Fibroblast of skin of right quadriceps (primary cell): ENCODE measurements at places on chromosomes 13 and 19.

DNA sequence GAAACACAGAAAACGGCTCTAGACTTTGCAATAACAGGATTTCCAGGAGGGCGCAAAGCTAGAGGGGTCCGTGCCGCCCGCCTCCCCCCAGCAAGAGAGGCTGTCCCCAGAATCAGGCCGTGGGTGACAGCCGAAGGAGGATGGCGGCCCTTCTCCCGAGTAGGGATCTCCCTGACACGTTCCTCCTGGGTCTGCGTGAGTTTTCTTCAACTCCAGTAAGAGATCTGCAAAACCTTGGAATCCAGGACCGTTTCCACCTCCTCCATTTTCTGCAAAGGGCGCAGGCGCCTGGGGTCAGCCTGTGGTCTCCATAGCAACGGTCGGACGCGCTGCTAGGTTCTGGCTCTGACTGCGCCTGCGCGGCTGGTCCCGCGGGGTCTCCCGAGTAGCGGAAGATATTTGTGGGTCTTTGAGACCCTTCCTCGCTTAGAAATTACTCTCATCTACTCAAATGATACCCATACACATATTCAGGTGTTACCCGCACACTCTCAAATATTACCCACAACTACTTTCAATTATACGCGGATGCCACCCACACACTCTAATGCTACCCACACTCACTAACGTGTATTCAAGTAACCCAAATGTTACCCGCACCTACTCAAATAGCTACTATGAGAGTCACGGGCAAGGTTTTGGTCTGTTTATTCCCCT lies 2.1 kb downstream of the PNMA8C start:
- peak; percentile 76 for DNase-seq

DNA sequence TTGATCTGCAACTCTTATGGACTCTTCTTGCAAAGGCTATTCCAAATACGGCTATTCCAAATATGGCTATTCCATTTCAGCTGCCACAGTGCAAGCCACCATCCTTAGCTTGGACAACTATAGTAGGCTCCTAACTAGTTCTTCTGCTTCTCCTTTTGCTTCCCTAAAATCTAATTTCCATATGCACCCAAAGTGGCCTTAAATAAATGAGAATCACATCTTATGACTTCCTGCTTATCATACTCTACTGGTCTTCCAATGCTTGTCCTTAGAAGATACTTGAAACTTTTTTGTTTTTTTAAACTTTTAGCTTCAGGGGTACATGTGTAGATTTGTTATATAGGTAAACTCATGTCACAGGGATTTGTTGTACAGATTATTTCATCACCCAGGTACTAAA lies 4.9 kb downstream of the UCHL3 start:
- no peak for DNase-seq

DNA sequence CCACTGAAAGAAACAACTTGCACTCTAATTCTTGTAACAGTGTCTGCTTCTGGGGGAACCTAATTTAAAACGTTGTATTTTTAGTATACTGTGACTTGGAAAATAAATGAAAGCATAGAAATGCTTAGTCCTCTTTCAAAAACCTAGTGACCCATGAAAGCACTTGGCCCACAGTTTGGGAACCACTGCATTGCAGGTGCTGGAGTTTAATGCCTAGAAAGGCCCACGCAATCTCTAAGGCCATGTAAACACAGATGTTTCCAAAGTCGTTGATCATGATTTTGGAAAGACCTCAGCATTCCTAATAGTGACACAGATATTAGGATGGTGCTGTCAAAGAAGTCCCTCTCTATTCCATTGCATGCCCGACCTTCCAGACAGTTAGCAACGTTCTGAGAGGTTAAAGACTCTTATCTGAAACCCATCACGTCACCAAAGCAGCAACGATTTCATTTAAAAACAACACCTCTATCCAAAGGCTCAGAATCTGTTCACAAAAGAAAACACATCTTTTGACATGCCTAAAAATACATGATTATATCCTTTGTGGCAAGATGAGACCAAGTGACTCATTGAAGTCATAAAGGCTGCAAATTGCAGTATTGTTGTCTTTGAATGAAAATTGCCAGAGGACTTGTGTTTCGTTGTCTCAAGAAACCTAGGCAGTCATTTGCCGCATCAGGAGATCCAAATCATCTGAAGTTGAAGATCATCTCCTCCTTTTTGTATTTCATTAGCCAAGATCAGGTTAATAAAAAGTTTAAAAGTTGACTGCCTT lies 328.0 kb upstream of the ZNF507 start:
- no peak for DNase-seq

GRCh38 chr13:109745702-109746101 lies 40.7 kb downstream of the IRS2 start:
- DNase-seq, result no peak

DNA sequence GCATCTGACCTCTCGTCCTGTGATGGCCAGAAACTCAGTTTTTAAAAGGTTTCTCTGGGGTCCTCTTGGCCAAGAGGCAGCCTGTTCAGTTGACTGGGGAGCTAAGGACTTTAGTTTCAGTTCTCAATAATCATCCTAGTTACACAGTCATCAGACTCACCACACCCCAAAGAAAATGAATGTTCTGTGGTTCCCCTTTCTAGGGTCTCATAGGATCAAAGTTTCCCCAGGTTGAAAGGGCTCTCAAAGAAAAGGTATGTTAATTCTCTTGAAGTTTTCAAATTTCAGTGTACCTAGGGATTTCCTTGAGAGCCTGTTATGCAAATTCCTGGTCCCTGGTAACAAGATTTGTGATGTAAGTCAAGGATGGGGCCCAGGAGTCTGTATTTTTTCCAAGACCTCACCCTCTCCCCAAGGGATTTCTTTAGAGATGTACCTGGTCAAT lies 94.9 kb downstream of the FAM216B start:
- DNase-seq, result no peak

GRCh38 chr13:100989392-100989791 lies 314.8 kb upstream of the TMTC4 start:
- DNase-seq, result no peak

- DNase-seq, result peak; percentile 53
Observed at GRCh38 chr13:46751811-46752635, 44.9 kb downstream of the ESD start.

DNA sequence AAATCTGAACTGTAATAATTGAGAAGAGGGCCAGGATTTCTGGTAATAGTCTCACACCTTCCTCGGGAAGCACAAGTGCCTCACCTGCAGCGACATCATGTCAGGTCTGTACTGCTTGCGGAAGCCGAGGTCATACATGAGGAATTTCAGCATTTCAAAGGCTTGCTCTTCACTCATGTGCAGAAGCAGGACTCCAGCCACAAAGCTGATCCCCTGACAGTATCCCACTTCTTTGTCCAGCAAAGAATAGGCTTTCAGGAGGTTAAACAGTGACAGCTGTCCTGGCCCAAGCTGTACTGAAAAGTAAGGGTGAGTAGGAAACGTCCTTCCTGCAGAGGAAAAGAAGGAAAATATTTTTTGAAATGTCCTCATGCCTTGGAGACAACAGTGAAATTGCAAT lies 182.7 kb downstream of the TBC1D4 start:
- no peak for DNase-seq

GRCh38 chr19:31146546-31147183 lies 202.6 kb downstream of the TSHZ3 start:
- DNase-seq, result peak; percentile 44

DNA sequence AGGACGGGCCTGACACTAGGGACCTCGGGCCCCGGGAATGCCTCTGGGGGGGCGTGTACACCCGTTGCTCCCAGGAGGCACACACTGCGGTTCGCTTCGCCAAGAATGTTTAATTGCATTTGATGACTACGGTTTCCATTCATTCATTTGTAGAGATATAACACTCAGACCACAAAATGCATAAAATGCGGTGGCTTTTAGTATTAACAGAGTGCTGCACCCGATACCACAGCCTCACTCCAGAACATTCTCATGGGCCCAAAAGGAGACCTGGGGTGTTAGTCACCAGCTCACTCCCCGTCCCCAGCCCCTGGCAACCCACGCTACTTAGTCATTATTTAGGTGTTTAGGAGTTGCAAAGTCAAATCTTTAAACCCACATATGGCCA lies 21.8 kb downstream of the HCN2 start:
- peak; percentile 99 for DNase-seq

DNA sequence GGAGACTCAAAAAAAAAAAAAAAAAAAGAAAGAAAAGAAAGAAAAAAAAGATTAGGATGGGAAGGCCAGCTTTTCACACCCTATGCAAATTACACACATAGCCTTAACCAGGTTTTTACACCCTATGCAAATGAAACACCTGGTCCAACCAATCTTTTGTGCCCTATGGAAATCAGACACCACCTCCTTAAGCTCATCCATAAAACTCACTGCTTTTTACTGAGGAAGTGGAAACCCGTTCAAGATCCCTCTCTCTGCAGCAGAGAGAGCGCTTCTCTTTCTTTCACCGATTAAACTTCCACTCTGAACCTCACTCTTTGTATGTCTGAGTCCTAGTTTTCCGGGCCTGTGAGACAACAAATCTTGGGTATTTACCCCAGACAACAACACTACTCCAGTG lies 25.3 kb upstream of the HOMER3 start:
- DNase-seq, result no peak

DNA sequence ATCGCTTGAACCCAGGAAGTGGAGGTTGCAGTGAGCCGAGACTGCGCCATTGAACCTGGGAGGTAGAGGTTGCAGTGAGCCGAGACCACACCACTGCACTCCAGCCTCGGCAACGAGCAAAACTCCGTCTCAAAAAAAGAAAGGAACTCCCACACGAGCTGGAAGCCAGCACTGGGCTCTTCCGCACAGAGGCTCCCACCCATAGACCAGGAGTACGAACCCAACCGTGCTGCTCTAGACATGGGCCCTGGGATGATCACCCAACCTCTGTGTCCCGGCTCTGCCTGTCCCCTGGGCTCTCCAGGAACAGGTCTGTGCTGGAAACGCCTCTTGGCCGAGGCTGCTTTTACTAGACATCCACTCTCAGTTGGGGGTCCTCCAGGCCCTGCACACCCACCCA lies 12.0 kb downstream of the DOT1L start:
- no peak for DNase-seq

DNA sequence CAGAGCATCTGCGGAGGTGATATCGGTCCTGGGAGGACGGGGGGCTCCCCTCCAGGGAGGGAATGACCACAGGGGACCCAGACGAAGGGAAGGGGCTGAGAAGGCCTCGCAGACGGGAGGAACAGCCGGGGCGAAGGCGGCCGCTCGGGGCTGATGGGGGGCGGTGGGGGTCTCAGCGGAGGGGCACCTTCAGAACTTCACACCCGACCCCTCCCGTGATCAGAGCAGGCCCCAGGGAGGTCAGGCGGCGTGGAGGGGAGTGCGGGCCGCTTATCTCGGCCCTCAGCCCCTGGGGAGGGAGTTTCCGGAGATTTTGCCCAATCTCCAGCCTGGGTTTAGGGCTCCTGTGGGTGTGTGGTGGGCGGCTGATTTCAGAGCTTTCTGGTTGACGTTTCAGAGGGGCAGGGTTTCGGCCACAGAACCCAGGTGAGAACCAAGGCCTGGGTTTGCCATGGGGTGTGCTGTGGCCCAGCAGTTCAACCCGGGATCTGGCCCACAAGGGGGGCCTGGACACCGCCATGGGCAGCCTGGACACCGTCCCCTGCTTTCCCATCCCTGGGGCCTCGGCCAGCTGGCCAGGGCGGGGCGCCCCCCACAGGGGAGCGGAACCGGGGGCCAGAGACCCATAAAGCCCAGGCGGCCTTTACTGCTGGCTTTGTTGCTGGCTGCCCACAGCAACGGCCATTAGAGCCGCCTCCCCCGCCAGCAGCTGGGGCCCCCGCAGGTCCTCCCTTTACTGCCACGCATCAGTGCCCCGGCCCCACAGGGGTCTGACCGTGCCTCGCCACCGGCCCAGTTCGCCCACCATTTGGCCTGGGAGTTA lies 29.0 kb downstream of the ARID3A start:
- no peak for DNase-seq

DNA sequence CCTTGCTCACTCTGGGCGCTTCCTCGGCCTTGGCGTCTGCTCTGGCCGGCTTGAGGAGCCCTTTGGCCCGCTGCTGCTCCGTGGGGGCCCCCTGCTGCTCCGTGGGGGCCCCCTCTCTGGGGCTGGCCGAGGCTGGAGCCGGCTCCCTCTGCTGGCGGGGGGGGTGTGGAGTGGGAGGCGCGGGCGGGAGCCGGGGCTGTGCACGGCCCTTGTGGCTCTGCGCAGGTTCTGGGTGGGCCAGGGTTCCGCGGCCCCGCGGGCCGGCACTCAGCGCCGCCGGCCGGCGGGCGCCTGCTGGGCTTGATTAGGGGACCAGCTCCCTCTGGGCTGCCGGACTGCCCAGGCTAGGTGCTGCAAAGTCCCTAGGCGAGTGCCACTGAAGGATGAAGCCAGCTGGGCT lies 436.2 kb downstream of the SLITRK6 start:
- DNase-seq, result no peak

DNA sequence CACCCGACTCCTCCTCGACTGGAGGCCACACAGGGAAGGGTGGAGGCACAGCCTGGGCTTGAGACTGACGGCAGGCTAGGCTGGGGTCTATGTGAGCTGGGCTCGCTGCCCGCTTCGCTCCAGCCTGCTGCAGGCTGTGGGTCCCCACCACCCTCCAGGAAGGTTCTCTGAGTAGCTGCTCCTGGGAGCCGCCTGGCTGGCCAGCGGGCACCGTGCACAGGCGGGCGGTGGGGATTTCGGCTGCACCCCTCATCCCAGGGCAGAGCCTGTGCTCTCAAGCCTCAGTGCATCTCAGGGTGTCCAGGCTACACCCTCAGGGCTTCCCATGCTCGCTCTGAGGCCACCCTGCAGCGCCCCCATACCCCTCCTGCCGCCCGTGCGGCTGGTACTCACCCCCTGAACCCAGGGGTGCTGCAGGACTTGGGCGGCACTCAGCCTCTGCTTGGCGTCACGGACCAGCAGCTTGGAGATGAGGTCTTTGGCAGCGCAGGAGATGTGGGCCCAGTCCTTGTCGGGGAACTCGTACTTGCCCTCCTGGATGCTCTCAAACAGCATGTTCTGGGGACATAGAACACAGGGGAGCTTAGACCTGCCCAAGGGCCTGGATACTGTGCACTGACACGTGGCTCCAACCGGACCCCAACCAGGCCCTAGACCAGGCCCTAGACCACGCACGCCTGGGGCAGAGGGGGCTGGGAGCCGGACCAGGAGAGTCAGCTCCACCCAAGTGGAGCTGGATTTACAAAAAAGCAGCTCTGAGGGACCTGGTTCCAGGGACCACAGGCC lies 10.2 kb downstream of the MKNK2 start:
- no peak for DNase-seq

GRCh38 chr19:32349724-32350470 lies 4.5 kb downstream of the ZNF507 start:
- no peak for DNase-seq

DNA sequence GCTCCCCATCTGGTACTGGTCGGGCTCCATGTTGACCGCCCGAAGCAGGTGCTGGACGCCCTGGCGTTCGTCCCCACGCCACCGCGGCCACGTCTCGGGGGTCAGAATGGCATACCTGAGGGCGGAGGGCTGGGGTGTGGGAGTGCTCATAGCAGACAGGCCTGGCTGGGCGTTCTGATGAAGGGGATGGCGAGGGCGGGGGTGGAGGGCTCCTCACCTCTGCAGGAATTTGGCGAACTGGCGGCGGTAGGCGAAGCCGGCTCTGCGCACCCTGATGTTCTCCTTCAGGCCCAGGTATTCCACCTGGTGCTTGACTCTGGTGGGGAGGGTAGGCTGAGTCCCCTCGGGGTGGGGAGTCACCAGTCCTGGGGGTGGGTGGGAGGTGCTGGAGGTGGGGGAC lies 22.3 kb upstream of the ZNF414 start:
- no peak for DNase-seq
